ENCODE measurements at places on chromosomes 6 and 20. TPM values are rescaled to one million over a fixed set of nuclear protein-coding genes. Genes with fewer than 3 reads are reported as not detected.
A peak's percentile ranks its signal among the peaks of the same experiment; 100 is the strongest.

DNA sequence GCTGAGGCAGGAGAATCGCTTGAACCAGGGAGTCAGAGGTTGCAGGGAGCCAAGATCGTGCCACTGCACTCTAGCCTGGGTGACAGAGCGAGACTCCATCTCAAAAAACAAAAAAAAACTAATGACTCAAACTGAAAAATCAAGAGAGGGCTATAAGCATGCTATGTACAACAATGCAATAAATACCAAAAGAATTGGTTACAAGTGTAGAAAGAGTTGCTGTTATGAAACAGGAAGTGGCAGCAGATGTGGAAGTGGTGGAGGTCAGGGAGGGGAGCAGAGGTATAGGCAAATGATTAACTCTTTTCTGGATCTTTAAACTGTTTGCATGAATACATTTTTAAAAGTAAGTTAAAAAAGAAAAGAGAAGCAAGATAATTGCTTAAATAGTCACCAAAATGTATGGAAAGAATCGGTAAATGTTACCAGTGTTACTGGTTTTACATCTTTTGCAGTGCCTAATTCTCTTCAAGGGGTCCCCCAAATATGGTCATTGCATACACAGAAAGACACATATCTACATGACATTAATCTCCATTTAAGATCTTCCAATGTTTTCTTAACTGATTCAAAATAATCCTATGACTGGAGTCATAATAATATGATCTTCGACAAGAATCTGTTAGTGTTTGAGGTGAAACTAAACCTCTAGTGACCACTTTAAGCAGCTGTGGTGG, 15.0 kb downstream of the CALHM6 start:
- DNase-seq: peak; percentile 83

DNA sequence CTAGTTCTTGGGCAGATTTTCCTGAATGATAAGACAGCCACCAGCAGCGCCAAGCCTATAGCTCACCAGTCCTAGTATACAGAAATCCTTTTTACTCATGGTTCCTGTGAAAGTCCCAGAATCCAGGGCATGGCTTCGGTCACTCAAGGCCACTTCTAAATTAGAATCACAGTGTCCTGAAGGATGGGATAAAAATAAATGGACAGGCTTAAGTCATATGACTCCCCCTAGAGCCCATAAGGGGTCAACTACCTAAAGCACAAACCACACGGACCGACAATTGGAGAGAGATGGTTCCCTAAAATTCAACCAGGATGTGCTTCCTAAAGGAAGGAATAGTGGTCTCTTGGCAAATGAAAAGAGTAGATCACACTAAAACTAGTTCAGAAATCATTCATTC, 404.1 kb upstream of the PLCB4 start:
- DNase-seq: no peak

The FNDC1 gene
- polyA plus RNA-seq: not detected

The MCCD1 gene
- polyA plus RNA-seq: not detected

GRCh38 chr6:11428371-11428770, 109.2 kb upstream of the TMEM170B start:
- no peak for DNase-seq

DNA sequence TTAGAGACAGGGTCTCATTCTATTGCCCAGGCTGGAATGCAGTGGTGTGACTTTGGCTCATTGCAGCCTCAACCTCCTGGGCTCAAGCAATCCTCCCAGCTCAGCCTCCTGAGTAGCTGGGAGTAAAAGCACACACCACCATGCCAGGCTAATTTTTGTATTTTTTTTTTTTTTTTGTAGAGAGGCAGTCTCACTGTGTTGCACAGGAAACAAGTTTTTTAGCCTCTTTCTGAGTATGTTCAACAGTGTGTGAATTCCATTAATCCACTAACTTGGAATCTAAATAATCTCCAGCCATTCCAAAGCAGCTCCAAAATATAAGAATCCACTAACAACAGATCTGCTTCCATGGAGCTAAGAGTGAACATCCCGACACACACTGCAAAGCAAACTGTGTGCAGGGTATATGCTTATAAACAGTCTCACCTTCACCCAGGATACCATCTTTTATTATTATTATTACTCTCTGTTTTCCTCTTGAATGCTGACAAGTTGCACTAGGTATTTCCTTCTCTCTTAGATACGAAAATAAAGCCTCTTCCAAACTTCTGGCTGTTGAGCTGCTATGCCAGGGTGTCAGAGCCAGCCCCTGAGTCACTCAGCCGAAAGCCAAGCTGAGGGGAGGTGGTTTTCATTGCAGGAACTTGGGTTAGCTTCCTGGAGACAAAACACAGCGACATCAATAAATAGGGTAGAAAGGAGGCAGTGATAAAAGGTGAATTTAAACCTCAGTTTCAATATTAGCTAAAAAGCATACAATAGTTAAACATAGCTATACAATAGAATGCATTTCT, 264.9 kb downstream of the HIVEP2 start:
- DNase-seq: no peak

- no peak for DNase-seq
These were observed 108.7 kb downstream of the FYN start for GRCh38 chr6:111764238-111765175.

GRCh38 chr20:7411075-7411474, 529.2 kb downstream of the HAO1 start:
- no peak for DNase-seq

GRCh38 chr20:833121-833449, 430 bp upstream of the FAM110A start:
- no peak for DNase-seq

The SIGLEC1 gene
- 1.6 TPM for polyA plus RNA-seq

The TAB2 gene
- polyA plus RNA-seq: 32.0 TPM

DNA sequence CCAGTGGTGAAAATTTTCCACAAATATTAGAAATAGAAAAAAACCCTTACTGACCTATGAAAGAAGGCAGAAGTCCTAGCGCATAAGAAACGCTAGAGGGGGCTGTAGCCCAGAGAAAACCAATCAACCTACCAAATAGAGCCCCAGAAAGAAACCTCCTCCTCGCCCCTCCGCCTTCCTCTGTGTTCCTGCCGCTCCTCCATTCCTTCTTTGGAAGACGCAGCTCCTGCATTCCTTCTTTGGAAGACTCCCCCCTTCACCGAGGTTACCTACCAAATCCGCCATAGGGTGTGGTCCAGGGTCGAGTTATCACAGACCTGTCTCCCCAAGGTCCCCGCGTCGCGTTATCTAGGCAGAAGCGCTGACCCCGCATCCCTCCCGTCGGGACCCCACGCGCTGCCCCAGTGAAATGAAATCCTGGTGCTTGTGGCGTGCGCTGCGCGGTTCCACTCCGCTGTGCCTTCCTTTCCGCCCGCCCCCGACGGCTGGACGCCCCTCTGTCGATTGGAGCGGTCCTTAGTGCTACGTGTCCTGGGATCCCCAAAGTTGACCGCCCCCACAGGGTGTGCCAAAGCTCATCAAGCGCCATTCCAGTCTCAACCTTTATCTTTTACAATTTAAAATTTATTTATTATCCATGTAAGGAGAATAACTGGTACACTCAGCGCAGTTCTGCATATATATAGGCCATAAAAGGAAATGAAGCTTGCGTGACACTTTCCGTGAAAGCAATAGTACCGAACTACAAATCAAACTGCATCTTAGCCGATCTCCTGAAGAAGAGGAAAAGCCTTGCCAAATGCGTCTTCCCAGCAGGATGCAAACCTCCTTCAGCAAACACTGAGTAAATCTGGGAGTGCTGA, 13.0 kb downstream of the RPP21 start:
- DNase-seq: peak; percentile 20

DNA sequence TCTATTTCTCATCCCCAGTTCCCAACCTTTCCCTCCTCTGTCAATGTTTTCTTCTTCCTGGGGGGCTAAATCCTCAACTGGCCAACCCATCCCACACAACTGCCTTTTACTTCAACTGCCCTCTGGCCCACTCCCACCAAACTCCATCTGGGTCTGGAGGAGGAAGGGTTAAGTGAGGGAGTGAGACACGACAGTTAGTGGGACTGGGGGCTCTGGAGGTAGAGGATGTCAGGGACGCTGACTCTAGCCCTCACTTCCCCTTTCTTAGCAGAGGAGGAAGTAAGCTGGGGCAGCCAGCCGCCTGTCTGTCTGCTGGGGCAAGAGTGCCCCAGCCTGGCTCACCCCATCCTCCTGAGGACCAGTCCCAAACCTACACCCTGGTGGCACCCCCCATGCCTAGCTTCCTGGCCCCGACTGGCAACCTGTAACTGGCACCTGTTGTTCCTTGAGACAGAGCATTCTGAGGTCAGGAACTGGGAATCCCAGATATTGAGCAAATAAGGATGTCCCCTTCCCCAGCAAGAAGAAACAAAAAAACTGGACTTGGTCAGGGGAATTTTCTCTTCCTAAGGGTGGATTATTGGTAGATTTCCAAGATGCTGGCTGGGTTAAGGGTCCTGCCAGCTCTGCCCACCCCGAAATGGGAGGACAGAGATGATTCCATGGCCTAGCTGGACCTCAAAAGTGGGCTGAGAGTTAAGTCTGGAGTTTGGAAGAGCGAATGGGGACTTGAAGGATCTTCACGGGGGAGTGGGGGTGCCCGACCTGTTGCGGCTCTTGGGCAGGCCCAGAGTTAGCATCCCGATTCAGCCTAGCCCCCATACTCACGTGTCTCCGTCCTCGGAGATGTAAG, 971 bp downstream of the NFKBIE start:
- peak; percentile 95 for DNase-seq

DNA sequence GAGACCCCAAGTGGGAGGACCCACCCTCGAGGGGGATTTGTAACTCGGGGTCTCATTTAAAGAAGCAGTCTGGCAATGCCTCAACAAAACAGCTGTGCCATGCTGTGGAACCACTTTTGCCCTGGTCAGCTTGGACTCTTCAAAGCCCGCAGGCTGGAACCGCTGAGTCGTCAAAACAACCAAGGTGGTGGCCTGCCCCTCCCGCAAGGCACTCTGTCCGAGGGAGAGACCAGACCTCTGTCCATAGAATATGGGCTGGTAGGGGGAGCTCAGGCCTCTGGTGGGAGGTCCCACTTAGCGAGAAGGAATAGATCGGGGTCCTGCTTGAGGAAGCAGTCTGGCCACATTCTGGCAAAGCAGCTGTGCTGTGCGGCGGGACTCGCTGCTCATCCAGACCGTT, 208.1 kb downstream of the BCKDHB start:
- DNase-seq: no peak

DNA sequence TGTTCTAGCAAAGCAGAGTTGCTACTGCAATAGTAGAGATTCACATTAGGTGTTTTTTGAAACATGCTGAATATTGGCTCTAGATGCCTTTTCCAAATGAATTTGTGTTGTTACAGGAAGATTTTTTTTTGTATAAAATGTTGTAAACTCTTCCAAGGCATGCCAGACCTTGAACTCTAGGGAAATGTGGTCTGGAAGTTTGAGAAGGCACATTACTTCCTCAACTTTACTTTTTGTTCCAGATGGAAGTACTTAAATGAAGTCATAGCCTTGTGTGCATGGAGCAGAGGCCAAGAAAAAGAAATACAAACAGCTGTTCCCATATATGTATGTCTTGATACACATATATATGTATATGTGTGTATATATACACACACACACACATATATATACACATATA, 585.7 kb upstream of the MARCKS start:
- DNase-seq: no peak

GRCh38 chr20:57660922-57661745, 40.9 kb upstream of the ZBP1 start:
- no peak for DNase-seq

DNA sequence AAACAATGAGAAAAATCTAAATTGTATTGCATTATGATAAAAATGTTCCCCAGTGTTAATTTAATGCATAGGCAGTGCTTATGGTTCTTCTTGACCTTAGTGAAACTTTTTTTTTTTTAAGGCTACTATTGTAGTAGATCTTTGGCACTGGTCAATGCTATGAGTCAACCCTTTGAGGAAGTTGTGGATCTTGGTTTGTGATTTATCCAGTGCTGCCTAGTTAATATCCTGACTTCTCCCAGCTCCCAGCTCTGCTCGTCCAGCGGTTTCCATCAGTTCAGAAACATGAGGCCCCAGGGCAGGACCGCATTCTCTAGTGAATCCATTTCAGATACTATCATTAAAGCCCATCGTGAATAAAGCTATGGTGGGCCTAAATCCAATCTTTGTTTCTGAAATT, 364.5 kb upstream of the JARID2 start:
- DNase-seq: peak; percentile 80

DNA sequence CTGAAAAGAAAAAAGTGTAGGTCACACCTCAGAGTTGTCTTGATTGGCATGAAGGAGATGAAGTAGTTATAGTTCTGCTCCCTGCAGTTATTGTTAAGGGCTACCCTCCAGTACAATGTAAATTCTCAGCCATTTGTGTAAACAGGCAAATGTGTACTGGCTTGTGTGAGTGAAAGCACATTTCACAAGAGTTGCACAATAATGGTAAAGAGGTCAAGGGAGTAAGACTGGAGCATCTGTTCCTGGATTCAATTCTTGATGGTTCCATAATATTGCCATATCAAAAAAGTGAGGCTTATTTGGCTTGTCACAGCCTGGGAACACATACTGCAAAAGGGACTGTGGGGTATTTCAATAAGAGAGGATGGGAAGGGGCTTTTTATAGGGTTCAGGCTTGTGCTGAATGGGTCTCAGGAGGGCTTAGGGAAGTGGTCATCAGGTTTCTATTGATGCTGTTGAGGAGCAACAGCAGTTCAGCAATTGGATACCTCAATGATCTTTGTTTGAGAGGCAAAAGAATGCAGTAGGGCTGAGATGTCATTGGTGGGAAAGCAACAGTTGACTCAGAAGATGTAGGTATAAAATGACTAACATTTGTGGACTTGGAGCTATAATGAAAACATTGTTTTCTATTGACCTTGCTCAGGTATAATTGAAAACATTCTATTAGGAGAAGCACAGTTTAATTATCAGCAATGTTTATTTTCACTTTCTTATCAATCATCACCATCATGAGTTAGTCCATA, 402.6 kb downstream of the BCKDHB start:
- DNase-seq: no peak

GRCh38 chr20:48314925-48315592, 512.7 kb downstream of the PREX1 start:
- DNase-seq: no peak

DNA sequence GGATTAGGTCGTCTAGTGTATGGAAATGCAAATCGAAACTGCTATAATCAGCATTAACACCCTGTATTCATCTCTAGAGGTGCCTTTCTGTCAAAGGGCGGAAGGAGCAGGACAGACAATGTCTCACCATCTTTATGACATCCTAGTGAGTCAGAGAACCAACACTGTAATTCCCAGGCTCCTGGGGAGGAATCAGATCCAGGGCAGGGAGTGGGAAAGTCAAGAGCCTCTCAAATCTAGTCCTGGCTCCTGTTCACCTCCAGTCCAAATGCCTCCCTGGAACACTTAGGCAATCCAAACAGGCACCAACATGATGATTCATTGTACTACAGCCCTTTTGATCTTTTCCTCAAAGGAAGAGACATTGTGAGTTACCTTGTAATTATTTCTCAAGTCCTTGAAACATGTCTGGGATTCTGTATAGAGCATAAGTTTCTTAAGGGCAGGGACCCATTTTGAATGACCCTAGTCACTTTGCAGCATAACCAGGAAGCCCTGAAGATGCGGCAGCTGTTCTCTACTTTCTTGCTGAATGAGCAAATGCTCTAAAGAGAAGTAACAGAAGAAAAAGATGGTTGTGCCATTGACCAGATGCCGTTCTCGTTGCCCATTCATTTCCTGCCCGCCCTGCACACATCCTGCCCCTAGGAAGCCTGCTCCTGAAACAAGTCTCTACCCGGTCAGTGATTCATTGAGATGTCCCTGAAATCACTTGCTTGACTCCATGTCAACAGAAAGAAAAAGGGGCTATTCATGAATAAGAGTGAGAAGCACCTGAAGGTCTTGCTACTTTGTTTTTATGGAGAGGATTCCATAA, 112.8 kb upstream of the JARID2 start:
- DNase-seq: peak; percentile 32
